HepG2 (cell line): ENCODE measurements at places on chromosomes 7 and 10.
A peak's percentile ranks its signal among the peaks of the same experiment; 100 is the strongest.

DNA sequence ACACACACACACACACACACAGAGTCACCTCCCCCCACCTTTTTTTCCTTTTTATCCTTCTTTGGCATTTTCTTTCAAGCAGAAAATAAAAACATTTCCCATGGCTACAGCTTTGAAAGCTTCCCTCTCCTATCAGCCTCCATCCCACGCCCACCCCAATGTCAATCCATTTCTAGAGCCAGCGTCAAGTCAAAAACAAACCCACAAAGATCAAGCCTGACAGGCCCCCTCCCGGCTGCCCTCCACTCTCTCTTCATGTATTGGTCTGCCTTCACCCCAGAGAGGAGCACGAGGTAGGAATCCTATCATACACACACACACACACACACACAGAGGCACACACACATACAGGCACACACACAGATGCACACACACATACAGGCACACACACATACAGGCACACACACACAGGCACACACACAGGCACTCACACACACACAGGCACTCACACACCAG, 8.0 kb upstream of the TNRC18 start:
- DNase-seq: no peak

GRCh38 chr7:127629268-127629854, 11.4 kb upstream of the PAX4 start:
- DNase-seq: peak; percentile 33

DNA sequence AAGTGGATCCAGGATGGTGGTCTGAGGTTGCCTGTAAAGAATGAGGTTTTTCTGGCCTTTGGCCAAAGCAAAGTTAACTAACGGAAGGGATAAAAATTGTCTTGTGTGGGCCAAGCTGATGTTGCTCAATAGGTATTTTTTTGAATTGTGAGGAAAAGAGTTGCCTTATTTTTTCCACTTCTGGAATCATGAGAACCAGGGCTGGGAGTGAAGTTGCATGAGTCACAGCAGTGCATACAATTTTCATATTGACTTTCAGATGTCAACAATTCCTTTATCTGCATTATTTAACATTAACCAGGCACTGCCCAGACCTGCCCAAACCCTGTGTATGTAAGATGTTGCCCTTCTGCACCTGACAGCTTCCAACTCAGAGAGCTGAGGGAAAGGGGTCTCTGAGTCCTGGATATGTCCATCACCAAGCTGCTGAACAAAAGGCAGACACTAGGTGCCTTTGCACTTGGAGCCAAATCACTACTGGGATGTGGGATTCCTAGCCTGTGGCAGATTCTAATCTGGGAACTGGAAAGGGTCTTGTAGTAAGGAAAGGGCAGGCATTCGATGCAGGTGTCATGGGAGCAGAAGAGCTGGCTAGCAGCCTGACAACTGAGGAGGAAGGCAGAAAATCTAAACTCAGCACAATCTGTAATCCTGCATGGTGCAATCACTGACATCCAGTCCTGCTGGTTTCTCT, 52.3 kb upstream of the SLC35B4 start:
- DNase-seq: peak; percentile 87

DNA sequence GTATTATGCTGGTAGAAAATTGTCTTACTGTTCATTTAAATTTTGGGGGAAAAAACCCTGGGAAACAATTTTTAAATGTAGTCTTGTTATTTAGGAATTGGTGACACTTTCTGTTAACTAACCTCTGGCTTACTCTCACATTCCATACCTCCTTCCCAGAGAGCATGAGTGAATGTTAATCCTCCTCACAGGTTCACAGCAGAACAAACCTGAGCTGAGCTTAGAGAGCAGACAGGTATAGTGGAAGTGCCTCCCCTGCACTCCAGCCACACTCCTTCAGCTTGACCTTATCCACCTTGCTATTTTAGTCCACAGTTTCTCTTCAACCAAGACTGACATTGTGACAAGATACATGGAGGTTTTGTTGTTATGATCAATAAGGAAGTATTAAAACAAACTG, 235.9 kb downstream of the FOXP2 start:
- no peak for DNase-seq

DNA sequence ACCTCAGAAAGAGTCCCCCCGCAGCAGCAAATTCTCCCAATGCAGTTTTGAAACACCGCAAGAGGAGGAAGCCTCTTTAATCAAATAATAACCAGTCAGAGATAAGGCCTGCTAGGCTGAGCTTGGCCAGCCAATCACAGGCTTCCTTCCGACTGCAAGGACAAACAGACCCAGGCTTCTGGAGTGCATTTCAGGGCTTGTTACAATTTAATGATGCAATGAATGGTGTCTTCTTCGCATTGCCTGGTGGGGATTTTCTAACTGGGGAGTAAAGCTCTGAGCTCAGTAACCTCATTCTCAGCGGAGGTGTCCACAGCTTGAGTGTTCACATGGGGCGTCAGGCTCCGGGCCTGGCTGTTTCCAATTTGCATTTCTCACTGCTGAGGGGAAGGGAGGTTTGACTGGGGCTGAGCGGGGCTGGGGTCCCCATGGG, 31.8 kb upstream of the GPAM start:
- DNase-seq: peak; percentile 72

- no peak for DNase-seq
These were observed 14.2 kb downstream of the ANK3 start for GRCh38 chr10:60375293-60376004.

GRCh38 chr7:214410-215212, 22.2 kb downstream of the FAM20C start:
- DNase-seq: no peak

DNA sequence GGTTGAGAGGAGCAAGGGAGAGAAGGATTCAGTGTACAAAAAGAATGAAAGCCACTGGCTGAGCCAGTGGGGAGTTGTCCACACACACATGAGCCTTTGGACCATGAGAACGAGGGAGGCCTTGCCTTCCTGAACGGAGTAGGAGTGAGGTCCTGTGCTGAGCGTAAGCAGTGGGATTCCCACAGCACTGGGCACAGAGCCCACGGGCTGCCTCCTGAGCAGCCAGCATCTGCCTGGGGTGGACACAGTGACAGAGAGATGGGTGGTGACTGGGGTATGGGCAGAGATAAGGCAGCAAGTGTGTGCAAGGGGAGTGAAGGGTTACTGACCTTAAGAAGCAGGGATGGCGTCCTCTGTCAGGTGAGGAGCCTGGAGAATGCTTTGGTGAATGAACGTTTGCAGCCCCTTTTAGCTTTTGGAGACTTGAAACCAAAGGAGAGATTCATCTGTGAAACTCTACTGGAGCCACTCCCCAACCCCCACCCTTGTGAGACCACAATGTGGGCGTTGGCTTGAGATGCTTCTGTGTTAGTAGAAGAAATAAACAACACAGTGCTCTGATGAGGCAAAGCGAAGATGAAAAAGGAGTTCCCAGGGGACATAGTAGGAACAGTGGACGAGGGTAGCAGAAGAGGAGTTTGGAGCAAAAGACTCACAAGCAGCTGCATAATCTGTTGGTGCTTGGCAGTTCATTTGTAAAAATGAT, 56.5 kb downstream of the FIGNL1 start:
- no peak for DNase-seq

- no peak for DNase-seq
These were observed 472.8 kb downstream of the PAXIP1 start for GRCh38 chr7:154530136-154530535.

DNA sequence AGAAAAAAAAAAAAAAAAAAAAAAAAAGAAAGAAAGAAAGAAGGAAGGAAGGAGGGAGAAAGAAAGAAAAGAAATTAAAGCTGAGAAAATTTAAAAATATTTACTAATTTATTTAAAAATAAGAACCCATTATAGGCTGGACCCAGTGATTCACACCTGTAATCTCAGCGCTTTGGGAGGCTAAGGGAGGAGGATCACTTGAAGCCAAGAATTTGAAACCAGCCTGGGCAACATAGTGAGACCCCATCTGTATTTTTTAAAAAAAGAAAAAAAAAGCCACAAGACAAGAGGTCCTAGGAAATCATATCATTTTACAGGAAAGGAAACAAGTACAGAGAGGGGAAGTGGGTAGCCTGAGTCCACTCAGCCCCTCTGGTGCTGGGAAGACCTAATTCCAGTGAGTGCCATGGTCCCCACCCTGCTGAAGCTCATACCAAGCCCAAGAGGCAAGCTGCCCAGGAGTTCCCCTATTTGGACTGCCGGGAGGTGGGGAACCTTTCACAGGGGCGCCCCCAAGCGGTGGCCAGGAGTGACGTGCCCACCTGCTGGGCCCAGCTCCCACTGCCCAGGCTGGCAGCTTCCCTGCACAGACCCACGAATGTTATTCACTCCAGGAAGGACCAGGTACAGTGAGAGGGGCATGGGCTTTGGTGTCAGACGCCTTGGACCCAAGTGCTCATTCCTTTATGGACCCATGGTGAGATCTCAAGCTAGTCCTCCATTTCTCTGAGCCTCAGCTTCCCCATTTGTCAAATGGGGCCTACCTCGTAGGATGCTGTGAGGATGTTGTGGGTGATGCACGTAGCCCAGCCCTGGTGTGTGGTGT, 133.6 kb downstream of the ZMIZ1 start:
- DNase-seq: peak; percentile 31

- no peak for DNase-seq
These were observed 45.1 kb upstream of the CTBP2 start for GRCh38 chr10:125205431-125205830.

GRCh38 chr10:70884741-70885140, 3.6 kb downstream of the PCBD1 start:
- DNase-seq: no peak

DNA sequence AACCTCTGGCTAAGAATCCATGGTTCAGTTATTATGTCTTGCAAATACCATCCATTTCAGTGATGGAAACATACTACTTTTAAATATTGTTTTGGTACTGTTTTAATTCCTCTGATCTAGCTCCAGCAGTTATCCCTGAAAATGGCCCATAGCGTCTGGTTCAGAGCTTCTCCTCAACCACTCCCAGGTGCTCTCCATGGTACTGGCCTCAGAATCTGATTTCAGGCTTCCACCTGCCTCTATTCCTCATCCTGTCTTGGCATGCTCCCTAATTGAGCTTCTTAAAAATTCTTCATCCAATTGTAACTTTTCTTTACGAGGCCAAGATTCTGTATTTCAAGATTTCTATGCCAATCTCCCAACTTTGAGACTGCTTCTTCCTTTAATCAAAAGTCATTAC, 236.3 kb downstream of the HTR7 start:
- no peak for DNase-seq

DNA sequence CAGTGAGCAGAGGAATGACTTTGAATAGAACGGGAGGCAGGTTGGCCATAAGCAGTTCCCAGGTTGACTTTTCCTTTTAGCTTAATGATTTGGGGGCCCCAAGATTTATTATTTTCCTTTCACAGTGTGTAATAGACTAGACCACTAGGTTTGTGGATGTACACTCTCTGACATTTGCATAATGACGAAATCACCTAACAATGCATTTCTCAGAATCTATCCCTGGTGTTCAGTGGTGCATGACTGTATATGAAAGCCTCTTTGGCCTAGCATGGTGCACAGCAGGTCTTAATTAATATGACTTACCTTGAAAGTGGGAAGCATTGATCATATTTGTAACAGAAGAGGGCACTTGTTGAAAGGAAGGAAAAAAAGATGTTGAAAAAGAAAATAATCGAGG, 761.9 kb downstream of the TYW1 start:
- no peak for DNase-seq

DNA sequence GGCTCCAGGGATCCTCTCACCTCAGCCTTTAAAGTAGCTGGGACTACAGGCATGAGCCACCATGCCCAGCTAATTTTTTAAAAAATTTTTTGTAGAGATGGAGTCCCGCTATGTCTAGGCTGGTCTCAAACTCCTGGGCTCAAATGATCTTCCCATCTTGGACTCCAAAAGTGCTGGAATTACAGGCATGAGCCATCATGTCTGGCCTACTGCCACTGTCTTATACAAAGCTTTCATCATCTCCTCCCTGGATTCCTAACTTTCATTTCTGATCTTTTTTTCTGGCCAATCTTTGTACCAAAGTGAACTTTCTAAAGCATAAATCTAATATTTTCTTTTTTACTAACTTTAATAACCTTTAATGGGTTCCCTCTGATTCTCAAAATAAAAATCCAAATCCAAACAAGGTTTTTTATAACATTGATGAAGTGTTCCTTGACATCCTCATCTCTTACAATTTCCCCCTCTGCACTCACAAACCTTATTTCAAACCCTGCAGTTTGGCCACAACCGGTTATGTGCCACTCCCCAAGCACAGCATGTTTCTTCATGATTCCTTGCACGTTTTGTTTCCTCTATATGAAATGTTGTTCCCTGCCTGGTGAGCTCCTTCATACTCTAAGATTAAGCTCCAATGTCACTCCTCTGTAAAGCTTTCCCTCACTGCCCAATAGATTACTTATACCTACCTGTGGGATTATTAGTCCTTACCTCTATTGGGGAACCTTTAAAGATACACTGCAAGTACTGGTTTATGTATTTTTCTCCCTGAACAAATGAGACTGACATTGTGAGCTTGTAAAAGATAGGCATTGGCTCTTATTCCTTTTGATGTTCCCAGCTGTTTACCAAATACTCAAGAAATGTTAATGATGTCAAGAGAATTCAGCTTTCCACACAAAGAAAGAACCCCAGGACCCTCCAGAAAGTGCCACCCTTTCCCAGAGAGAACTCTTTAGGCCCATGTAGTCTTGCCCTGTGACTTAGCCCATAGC, 101.7 kb downstream of the HOXA1 start:
- no peak for DNase-seq

GRCh38 chr7:79091661-79092060, 361.8 kb downstream of the MAGI2 start:
- no peak for DNase-seq

DNA sequence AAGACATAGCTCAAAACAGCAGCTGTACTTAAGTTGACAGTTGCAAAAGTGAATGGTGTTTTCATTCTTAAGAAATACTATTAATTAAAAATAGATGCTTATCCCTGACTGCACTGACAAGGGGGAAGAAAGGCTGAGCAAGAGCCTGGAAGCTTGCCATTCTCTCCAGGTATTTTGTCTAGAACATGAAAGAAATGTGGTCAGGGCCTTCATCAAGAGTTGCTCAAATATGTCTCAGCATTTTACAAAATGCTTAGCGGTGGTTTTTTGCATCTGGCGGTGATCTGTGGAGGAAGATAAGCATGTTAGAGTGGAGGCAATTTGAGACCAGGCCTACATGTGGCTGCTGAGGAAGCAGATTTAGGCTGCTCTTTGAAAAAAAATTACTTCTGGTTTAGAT, 46.4 kb upstream of the CC2D2B start:
- no peak for DNase-seq
